ENCODE measurements at places on chromosomes 3 and 15. TPM values are rescaled to one million over a fixed set of nuclear protein-coding genes. Genes with fewer than 3 reads are reported as not detected.

Gene PLAAT1
- polyA plus RNA-seq: 0.12 TPM

Gene PIGB
- 3.4 TPM for polyA plus RNA-seq

Gene CPN2
- 169 TPM for polyA plus RNA-seq

Gene SYNM
- 1.4 TPM for polyA plus RNA-seq

Gene P2RY14
- 0.11 TPM for polyA plus RNA-seq

Gene CLDN18
- polyA plus RNA-seq: not detected

Gene BCHE
- 46.8 TPM for polyA plus RNA-seq

Gene TMEM44
- 3.0 TPM for polyA plus RNA-seq

Gene LRRC2
- polyA plus RNA-seq: 7.6 TPM

Gene C3orf20
- not detected for polyA plus RNA-seq

Gene TEX55
- not detected for polyA plus RNA-seq

Gene ACTRT3
- 1.7 TPM for polyA plus RNA-seq

Gene SLC2A2
- polyA plus RNA-seq: 160 TPM

Gene FETUB
- 28.6 TPM for polyA plus RNA-seq

Gene SLC15A2
- polyA plus RNA-seq: 0.20 TPM

Gene GOLGA8G
- not detected for polyA plus RNA-seq

Gene MYO5C
- 1.9 TPM for polyA plus RNA-seq

Gene GJD2
- not detected for polyA plus RNA-seq

Gene SPINT1
- 2.2 TPM for polyA plus RNA-seq

Gene SNTN
- not detected for polyA plus RNA-seq

Gene POPDC2
- polyA plus RNA-seq: 0.16 TPM

Gene RARB
- polyA plus RNA-seq: 2.1 TPM

Gene RBP2
- not detected for polyA plus RNA-seq

Gene SNURF
- 3.9 TPM for polyA plus RNA-seq
